Activated CD8-positive, alpha-beta memory T cell treated with anti-CD3 and anti-CD28 coated beads for 36 hours (primary cell): ENCODE measurements at places on chromosomes 6 and 20. TPM values are rescaled to one million over a fixed set of nuclear protein-coding genes. Genes with fewer than 3 reads are reported as not detected.

The SIRPD gene
- total RNA-seq, result not detected

The C20orf141 gene
- not detected for total RNA-seq

The ABHD16B gene
- 0.13 TPM for total RNA-seq

The HSPA1L gene
- total RNA-seq, result 2.6 TPM

The CLDN20 gene
- not detected for total RNA-seq

The BHLHE23 gene
- not detected for total RNA-seq

The ZNF311 gene
- total RNA-seq, result 0.61 TPM

The SLC2A4RG gene
- total RNA-seq, result 34.4 TPM

The LTA gene
- 706 TPM for total RNA-seq

The TMC2 gene
- total RNA-seq, result not detected

The TFAP2D gene
- not detected for total RNA-seq

The SLC24A3 gene
- total RNA-seq, result not detected

The PDE7B gene
- total RNA-seq, result 0.38 TPM

The LIME1 gene
- 10.8 TPM for total RNA-seq

The NDUFAF5 gene
- 33.3 TPM for total RNA-seq

The B4GALT5 gene
- 37.6 TPM for total RNA-seq
